ENCODE measurements at places on chromosomes 6 and 20.

- DNase-seq = no peak
These were observed 115.0 kb downstream of the TAF4 start for GRCh38 chr20:61950641-61951071.

DNA sequence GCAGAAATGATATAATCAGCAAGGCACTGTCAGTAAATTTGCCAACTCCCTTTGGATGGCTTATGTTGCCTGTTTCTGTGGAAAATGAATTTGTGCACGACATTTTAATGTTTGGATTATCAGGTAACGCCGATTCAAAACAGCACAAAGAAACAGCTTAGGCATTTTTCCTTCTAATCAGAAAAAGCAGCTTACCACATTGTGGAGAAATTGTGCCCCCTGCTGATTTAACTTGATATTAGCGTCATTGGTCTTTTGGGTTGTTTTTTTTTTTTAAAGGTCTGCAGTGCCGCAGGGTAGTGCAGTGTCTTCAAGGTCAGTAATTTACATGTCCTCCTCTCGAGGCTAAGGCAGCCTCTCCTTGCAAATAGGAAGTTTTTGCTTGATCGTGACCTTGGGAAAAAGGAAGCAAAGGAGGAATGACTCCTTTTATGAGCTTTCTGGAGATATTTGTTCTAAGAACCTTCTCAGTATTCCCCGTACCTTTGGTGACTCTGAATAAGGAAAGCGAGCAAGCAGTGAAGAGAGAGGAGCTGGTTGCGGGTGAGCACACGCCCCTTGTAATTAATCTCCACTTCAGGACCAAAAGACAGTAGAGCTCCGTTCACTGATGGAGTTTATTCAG lies 79.1 kb downstream of the ELOVL4 start:
- DNase-seq = no peak

DNA sequence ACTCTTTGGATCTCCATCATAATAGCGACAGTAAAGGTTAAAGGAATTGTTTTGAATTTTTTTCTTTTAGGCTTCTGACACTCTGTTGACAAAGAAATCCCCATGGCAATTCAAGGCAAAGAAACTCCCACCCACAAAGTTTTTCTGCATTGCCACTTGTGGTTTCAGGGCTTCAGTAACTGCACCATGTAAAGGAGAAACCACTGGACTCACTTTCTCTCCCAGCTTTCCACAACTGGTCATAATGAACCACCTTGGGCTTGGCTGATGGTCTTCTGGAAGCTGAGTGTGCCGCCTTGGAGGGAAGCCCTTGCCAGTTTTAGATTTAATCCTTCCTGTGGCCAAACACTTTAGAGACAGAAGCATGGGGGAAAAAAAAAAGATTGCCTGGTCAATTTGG lies 163.1 kb downstream of the ISM1 start:
- DNase-seq = no peak

- no peak for DNase-seq
These were observed 7.6 kb upstream of the TP53RK start for GRCh38 chr20:46696791-46697279.

- no peak for DNase-seq
These were observed 434.1 kb upstream of the SOX4 start for GRCh38 chr6:21159465-21159864.

DNA sequence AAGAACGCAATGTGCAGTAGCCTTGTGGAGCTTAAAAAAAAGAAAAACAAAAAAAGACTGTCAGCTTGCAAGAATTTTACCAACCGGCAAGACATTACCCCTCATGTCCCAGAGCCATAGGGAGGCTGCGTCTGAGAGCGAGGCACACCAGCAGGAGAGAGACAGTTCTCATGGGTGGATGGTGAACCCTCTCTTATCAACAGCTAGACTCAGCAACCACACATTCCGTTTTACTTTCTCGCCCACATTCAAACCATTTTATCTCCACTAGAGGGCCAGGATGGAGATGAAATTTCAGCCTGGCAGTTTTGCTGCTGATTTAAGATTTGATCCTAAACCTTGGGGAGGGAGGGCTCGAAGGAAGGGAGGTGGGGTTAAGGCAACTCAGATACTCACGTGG lies 247.0 kb downstream of the ATXN1 start:
- DNase-seq = peak; percentile 3

- no peak for DNase-seq
These were observed 182.1 kb upstream of the SNX9 start for GRCh38 chr6:157640746-157641451.

DNA sequence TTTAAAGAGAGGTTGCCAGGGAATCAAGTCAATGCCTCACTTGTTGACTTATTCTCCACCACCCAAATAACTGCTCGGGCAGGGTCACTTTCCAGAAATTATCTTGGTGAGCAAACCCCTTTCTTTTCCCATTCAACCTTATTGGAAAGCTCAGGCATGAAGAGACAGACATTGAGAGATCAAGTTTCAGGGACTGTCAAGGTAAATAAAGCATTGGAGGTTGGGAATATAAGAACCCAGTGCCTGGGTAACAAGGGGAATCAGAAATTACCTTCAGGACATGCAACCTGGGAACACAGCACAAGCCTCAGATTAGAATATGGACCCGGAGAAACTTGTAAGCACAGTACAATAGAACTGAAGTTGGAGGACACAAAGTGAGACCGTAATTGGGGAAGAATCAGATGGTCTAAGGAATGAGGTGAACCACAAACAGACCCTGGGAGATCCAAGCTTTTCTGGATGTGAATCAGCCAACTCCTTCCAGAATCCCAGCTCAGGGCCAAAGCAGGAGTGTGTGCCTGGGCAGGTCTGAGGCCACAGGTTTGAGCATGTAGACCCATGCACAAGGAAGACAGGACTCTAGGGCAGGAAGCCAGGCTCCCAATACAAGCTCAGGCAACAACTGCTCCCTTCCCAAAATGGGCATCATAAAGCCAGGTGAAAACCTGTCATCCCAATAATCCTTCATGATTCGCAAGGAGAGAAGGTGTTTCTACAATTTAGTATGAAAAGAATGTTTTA lies 512.8 kb downstream of the MAFB start:
- DNase-seq = no peak

DNA sequence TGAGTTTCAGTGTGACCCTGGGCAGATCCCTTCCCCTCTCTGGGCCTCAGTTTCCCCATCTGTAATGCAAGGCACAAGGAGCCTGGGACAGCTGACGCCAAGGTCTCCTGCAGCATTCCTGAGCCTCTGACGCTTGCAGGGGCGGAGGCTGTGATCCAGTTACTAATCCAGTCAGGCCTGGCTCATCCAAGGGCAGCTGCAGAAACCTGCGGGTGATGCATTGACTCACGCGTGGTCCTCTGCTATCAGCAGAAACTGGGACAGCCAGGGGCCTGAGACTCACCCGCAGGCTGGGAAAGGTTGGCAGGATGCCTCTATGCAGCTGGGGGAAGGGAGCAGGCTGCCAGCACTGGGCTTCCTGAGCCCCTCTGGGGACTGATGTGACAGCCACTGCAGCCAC lies 65.0 kb upstream of the SIRPA start:
- DNase-seq = no peak

DNA sequence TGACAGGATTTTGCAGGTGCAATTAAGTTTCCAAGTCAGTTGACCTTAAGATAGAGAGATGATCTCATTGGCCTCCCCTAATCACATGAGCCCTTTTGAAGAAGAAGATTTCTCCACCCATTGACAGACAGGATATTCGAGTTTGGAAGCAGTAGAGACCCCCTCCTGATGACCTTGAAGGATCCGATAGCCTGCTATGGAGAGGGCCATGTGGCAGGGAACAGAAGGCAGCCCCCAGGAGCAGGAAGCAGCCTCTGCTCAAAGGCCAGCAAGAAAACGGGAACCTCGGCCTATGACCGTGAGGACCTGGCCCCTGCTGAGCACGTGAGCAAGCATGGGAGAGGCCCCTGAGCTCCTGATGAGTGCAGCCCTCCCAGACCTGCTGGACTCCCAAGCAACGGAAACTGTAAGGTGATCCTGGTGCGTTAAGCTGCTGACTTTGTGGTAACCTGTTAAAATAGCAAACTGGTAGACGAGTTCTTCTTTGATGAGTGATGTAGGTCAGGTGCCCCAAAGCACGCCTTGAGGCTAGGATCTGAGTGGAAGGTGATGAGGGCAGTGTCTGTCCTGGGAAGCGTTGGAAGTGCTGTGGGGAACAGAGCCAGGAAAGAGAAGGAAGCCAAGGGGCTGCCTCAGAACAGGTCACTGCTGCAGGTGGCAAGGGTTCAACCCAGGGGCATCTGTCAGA lies 18.5 kb upstream of the TUBB2A start:
- DNase-seq = no peak

GRCh38 chr20:15742087-15742486 lies 831.2 kb downstream of the KIF16B start:
- no peak for DNase-seq

DNA sequence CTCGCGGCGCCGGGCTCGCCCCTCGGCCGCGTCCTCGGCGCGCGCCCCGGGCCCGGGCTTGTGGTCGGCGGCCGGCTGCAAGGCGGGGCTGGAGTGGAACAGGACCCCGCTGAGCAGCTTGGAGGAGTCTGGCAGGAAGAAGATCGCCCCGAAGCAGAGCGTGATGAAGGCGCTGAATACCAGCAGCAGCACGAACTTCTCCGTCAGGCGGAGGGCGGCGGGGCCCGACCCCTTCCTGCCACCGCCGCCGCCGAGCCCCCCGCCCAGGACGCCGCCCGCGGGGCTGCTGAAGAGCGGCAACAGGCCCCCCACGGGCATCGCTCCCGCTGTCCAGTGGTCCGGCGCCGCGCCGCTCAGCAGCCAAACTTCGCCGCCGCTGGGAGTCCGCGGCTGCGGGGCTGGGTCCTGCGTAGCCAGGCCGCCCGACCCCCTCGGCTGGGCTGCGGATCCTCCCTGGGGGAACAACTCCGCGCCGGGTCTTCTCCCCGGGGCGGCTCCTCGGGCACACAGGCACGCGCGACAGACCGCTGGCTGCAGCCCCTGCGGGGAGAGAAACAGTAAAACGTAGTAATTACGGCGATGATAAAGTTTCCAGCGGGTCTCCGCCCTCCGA lies 707 bp downstream of the MAN1A1 start:
- no peak for DNase-seq

DNA sequence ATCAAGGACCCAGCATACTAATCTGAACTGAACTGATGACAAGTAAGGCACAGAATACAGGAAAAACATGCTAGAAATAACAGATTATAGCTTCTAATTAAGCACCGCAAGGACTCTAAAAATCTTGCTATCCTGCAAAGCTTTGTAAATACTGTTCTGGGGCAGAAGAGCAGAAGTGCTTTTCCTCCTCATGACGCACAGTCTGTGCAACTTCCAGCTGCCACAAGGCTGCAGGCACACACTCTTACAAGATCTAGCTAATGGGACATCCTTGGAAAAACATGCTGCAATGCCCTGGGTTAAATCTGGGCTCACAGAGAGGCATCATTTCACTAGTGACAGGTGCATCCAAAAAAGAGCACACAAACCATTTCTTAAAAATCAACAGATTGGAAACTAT lies 188.6 kb downstream of the GJA10 start:
- no peak for DNase-seq

DNA sequence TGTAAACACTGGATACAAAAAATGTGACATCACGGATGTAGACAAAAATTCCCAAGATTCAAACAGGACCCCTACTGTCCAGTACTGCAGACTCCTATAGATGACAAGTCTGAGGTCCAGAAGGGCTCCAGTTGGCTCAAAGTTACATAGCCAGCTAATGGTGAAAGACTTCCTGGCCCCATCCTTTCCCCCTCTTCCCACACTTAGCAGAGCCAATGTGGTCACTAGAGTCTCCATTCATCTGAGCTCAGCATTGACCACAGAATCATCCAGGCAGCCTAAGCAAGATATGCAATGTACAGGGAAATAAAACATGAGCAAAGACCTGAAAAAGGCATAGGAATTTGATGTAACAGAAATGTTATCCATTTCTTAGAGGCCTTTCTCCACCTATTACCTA lies 180.5 kb downstream of the ADAT2 start:
- no peak for DNase-seq

- no peak for DNase-seq
These were observed 9.0 kb upstream of the CCN6 start for GRCh38 chr6:112044856-112045255.

DNA sequence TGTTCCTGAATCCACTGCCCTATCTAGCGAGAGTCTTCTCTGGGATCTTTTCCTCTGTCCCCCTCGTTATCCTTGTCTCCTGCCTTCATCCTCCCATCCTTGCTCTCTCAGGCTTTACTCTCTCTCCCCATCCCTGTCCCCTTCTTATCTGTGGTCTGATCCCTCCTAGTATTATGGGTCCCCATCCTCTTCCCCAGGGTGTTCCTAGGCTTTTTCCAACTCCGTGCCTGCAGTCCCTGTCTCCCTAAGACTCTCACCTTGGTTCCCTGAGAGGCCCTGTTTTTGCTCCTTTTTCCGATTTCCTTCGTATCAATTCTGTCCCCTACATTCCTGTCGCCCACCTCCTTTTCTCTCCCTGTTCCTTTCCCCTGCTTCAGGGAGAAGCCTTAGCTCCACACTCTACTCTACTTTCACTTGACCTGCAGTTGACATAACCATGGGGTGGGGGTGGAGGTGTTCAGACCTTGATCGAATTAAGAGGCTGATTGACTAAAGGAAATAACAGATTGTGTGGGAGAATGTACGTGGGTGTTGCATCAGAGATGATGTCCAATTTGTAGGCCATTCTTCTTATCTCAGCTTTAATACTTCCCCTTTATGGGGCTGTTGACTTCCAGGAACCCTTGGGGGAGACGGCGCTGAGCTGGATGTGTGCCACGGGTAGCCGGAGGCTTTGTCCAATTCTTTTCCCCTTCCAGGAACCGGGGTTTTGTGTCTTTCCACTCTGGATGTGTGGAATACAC lies 905 bp downstream of the PPARD start:
- DNase-seq = no peak

- no peak for DNase-seq
These were observed 28.4 kb downstream of the DPPA5 start for GRCh38 chr6:73325656-73326055.

- DNase-seq = no peak
These were observed at the start of gene INSM1 for GRCh38 chr20:20367575-20368417. Gene INSM1 (plus strand): TSS chr20:20368104. CDS start chr20:20368268, 164 bp downstream.

GRCh38 chr20:5085380-5085779 lies 34.4 kb downstream of the PCNA start:
- DNase-seq = no peak

- no peak for DNase-seq
These were observed 24.5 kb upstream of the PTCHD4 start for GRCh38 chr6:48135323-48136084.

DNA sequence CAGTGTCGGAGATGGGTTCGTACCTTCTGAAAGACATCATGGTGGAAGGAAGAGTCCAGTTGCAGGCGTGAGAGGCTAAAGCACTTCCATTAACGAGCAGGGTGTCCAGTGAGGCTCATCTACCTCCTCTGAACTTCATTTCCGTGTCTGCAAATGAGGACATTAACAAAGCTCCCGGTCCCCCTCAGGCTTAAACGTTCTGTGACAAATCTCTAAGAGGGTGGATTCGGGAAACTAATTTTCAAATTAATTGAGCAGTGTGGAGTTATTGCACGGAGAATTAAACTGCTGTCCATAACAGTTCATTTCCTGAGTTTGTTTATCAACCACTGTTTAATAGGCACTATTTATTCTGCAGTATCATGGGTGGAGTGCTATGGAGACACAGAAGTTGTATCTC lies 68.2 kb downstream of the TRMT6 start:
- no peak for DNase-seq
